ENCODE measurements at places on chromosomes 12 and 14.

GRCh38 chr14:26984311-26985177 lies 386.7 kb upstream of the NOVA1 start:
- no peak for DNase-seq

GRCh38 chr14:58557242-58557641 lies 80.5 kb upstream of the DACT1 start:
- no peak for DNase-seq

GRCh38 chr12:114319422-114319821 lies 86.5 kb downstream of the TBX5 start:
- no peak for DNase-seq

DNA sequence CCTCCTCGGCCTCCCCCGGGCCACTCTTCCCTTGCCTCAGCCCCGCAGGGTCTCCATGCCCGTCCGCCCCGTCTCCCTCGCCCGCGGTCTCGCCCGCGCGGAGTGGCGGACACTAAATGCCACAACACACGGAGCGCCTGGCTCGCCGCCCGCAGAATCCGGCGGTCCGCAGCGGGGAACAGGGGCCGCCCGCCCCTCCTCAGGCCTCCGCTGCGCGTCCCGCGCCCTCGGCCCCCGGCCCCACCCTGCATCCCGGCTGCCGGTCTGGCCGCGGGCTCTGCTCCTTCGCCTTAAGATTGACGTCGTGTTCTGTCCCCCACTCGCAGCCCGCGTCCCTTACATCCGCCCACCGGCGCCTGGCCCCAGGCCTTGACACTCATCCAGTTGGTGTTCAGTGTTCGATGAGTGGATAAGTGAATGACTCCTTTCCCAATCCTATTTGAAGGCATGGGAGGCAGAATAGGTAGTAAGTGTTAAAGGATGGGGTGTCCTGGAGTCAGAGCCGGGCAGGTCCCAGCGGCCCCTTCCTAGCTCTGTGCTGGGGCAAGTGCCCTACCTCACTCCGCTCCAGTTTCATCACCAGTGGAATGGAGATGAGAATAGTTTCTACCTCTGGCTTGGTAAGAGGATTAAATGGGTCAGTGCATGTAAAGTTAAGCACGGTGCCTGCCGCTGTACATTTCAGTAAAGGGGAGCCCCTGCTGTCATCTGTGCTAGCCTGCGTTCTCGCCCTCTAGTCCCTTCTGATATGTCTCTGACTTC lies 622 bp downstream of the TECPR2 start:
- peak; percentile 4 for DNase-seq

GRCh38 chr12:9184276-9184675 lies 23.9 kb downstream of the PZP start:
- no peak for DNase-seq

- DNase-seq = no peak
Observed at GRCh38 chr12:14833952-14834351, 9.4 kb downstream of the ART4 start.

- peak; percentile 65 for DNase-seq
Observed at GRCh38 chr14:60151715-60152114, 13.5 kb downstream of the DHRS7 start.

- DNase-seq = no peak
Observed at GRCh38 chr12:3896801-3897351, 23.7 kb upstream of the PARP11 start.

Measured in activated effector memory CD4-positive, alpha-beta T cell treated with Interleukin-2 at 50 U/mL for 16 hours (primary cell).